ENCODE measurements at places on chromosomes 4 and X.

GRCh38 chrX:10326578-10326977 is 169.8 kb downstream of the CLCN4 start:
- H3K4me3 ChIP-seq: no peak overlapping the region
- no peaks in the 10 kb centered on the region for H3K36me3 ChIP-seq
- peaks cover 1% of the 10 kb centered on the region for H3K27me3 ChIP-seq

GRCh38 chr4:186025408-186025690 is 43.6 kb upstream of the TLR3 start:
- H3K4me1 ChIP-seq: peaks cover 8% of the 10 kb centered on the region
- DNase-seq: no peak
- no peaks in the 10 kb centered on the region for H3K36me3 ChIP-seq
- no peaks in the 10 kb centered on the region for H3K27me3 ChIP-seq

DNA sequence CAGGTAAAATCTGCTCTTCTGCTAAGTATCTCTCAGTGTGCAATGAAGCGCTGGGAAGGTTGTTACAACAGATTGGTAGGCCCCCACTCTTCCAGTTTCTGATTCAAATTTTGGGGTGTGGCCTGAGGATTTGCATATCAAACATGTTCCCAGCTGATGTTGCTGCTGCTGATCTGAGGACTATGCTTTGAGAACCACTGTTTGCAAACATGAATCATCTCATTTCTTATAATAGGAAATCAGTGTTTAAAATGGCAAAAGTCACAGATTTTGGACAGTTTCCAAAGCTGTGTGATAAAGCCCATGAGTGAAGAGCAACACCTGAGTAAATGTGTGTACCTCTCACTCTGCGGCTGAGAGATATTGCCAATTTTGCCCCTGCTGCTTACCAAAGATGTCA is 36.2 kb upstream of the NDNF start:
- no peaks in the 10 kb centered on the region for H3K4me1 ChIP-seq
- no peak for DNase-seq
- no peak overlapping the region for H3K27ac ChIP-seq
- no peaks in the 10 kb centered on the region for H3K36me3 ChIP-seq

DNA sequence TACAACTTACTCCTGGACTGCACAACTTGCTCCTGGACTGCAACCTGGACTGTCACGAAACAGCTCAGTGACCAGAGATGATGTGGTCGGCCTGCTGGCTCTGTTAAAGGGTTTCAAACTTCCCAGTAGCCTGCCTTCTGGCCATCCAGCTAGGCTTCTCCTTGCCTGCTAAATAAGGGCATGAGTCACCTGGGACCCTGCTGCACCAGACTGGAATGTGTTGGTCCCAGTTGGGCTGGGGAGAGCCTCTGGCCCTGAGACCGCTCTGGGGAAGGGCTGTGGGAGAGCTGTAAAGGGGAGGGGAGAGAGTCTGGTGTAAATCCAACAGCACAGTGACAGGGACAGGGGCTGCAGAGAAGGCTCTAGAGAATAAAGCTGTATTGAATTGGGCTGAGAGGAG is 165.8 kb downstream of the VSIG4 start:
- no peak overlapping the region for H3K4me3 ChIP-seq
- no peak overlapping the region for H3K27ac ChIP-seq
- H3K4me1 ChIP-seq: no peaks in the 10 kb centered on the region

DNA sequence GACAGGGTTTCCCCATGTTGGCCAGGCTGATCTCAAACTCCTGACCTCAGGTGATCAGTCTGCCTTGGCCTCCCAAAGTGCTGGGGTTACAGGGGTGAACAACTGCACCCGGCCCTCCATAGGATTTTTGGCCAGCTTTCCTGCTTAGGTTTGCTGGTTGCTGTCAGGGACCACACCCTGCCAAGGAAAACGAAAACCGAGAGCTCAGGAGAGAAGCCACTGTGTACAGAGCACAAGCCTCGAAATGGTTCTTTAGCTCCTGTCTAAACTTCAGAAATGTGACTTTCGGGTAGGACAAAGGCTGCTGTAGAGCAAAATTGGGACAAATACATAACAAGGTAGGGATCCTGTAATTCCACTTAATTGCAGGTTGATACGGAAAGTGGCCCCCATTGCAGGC is 146.3 kb upstream of the ATP6AP2 start:
- H3K36me3 ChIP-seq: no peaks in the 10 kb centered on the region
- H3K4me3 ChIP-seq: no peak overlapping the region
- H3K4me1 ChIP-seq: no peaks in the 10 kb centered on the region

- H3K4me3 ChIP-seq: no peak overlapping the region
- H3K36me3 ChIP-seq: peaks cover 68% of the 10 kb centered on the region
- peaks cover 33% of the 10 kb centered on the region for H3K27me3 ChIP-seq
- peak; percentile 53 for DNase-seq
- H3K4me1 ChIP-seq: no peaks in the 10 kb centered on the region
Observed at GRCh38 chrX:115650916-115651315, 89.9 kb downstream of the PLS3 start.

GRCh38 chrX:29699239-29699638 is 516.1 kb upstream of the MAGEB2 start:
- no peak overlapping the region for H3K27ac ChIP-seq
- no peaks in the 10 kb centered on the region for H3K36me3 ChIP-seq
- no peaks in the 10 kb centered on the region for H3K27me3 ChIP-seq
- no peak overlapping the region for H3K4me3 ChIP-seq
- peak; percentile 0 for DNase-seq

DNA sequence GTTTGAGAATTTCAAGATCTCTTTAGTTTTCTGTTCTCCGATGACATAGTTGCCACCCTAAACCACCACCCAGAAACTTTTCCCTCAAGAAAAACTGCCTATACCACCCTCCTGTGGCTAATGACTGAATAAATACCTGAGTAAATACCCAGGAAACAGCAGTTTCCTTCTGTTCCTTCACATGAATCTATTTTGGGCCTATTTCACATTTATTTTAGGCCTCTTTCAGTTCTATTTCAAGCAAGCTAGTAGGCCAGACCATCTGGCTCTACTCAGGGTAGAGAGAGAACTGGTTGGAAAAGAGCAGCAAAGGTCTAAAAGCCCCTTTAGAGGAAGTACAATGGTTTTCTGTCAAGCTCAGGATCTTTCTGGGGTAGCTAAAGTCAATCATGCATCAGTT is 23.4 kb downstream of the ARHGEF9 start:
- no peak for DNase-seq
- H3K27ac ChIP-seq: no peak overlapping the region
- no peaks in the 10 kb centered on the region for H3K27me3 ChIP-seq

- no peaks in the 10 kb centered on the region for H3K27me3 ChIP-seq
- no peak overlapping the region for H3K4me3 ChIP-seq
- peak overlapping the region; percentile 51 for H3K27ac ChIP-seq
- no peaks in the 10 kb centered on the region for H3K36me3 ChIP-seq
Observed at GRCh38 chrX:154797006-154797405, 8.3 kb downstream of the MPP1 start.

GRCh38 chr4:159401791-159402380 is 299.0 kb downstream of the RAPGEF2 start:
- peak; percentile 96 for DNase-seq
- peak overlapping the region; percentile 21 for H3K27ac ChIP-seq
- H3K27me3 ChIP-seq: no peaks in the 10 kb centered on the region
- peaks cover 9% of the 10 kb centered on the region for H3K4me1 ChIP-seq
- H3K4me3 ChIP-seq: no peak overlapping the region

DNA sequence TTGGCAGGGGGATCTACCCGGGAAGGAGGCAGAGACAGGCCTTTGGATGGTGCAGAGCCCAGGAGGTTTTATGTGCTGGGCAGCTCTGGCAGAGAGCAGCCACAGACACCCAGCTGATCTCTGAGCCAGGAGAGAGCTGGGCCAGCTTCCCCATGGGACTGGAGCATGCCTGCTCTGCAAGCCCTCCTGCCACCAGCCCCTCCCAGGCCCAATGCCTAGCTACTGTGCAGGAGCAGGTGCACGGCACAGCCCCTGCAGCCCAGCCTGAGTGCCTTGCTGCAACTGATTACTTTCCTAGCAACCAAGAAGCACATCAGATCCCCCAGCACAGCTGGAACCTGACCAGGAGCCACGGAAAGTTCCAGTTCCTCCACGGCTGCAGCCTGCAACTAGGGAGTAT is 57.8 kb upstream of the BEND2 start:
- no peaks in the 10 kb centered on the region for H3K27me3 ChIP-seq
- H3K4me3 ChIP-seq: no peak overlapping the region
- no peaks in the 10 kb centered on the region for H3K36me3 ChIP-seq

DNA sequence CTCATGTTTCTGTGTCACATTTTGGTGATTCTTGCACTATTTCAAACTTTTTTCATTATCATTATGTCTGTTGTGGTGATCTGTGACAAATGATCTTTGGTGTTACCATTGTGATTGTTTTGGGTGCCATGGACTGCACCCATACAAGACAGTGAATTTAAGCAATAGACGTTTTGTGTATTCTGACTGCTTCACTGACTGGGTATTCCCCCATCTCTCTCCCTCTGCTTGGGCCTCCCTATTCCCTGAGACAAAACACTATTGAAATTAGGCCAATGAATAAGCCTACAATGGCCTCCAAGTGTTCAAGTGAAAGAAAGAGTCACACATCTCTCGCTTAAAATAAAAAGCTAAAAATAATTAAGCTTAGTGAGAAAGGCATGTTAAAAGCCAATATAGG is 60.2 kb downstream of the BANK1 start:
- no peaks in the 10 kb centered on the region for H3K36me3 ChIP-seq
- DNase-seq: no peak
- no peak overlapping the region for H3K4me3 ChIP-seq
- no peaks in the 10 kb centered on the region for H3K27me3 ChIP-seq

DNA sequence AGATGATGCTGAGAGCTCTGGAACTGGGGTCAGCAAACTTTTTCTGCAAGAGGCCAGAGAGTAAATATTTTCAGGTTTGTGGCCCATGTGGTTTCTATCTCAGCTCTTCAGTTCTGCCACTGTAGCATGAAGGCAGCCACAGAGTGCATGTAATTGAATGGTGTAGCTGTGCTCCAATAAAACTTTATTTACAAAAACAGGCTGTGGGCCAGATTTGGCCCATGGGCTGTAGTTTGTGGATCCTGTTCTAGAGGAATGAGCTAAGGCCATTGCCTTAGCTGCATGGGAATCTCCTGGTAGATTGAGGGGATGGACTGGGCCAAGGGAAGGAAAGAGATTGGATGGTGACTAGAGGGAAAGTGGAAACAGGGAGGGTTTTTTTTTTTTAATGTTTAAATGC is 36.8 kb downstream of the CLCN4 start:
- no peak overlapping the region for H3K27ac ChIP-seq
- no peaks in the 10 kb centered on the region for H3K36me3 ChIP-seq
- H3K4me3 ChIP-seq: no peak overlapping the region
- no peak for DNase-seq

DNA sequence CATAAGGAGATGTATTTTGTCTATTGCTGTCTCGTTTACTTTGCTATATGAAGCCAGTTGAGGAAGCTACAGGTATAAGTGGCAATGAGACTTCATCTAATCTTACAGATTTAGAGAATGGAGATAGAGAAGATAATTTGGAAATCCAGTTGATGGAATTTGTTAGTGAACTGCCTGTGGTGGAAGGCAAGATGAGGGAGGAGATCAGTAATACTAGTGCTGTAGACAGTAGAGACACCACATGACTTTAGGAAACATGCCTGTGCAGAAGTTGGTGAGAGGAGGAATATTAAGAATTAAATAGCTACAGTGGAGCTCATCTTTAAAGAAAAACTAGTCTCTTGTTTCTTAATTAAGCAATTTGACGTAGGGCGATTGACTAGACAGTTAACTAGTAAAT is 51.3 kb downstream of the RBPJ start:
- H3K27ac ChIP-seq: no peak overlapping the region
- no peaks in the 10 kb centered on the region for H3K27me3 ChIP-seq
- DNase-seq: no peak
- no peak overlapping the region for H3K4me3 ChIP-seq

DNA sequence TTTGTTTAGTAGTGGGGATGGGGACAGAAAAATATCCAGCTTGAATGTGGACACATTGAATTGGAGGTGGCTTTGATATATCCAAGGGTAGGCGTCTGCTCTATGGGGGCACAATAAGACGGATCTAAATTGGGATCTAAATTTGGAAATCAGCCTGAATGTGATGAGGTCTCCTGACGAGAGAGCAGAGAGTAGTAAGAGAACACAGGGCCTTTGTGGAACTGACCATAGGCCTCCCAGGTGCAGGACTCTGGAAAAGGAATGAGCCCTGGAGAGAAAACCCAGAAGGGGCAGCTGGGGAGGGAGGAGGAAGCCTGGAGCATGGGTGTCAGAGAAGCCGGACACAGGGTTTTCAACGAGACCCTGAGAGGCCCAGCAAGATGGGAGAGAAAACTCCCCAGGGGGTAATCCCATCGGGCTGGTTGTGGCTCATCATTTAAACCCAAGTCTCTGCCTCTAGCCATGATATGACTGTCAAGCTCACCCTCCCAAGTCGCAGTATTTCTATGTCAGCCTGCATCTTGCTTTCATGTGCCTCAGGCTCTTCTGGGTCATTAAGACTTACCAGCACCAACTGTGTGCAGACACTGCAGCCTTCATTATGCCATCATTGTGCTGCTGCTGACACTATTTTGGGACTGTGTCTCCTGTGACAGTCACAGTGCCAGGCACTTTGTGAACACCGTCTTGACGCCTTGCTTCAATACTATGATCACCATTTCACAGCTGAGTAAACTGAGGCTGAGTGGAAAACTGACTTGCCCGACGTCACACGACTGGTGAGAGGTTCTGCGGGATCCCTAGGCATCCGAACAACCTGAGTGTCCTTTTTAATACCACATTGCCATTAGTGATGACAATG is 57.1 kb downstream of the ANAPC4 start:
- no peak for DNase-seq
- H3K4me3 ChIP-seq: no peak overlapping the region
- no peaks in the 10 kb centered on the region for H3K27me3 ChIP-seq
- H3K4me1 ChIP-seq: peaks cover 9% of the 10 kb centered on the region
- H3K27ac ChIP-seq: no peak overlapping the region

DNA sequence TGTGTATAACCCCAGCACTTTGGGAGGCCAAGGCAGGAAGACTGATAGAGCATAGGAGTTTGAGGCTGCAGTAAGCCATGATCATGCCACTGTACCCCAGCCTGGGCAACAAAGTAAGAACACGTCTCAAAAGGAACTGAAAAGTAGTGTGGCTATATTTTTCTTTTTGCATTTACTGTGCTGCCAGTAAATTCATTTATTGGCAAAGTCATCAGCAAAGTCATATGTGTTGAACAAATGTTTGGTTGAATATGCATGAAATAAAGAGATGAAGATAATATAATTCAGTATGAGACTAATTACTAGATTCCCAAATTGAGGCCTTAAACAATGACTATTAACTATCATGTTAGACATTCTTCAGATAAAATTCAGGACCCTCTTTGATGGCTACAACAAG is 829.1 kb downstream of the PCDH7 start:
- no peak for DNase-seq
- no peaks in the 10 kb centered on the region for H3K4me1 ChIP-seq
- H3K27ac ChIP-seq: no peak overlapping the region
- no peak overlapping the region for H3K4me3 ChIP-seq
- no peaks in the 10 kb centered on the region for H3K36me3 ChIP-seq

GRCh38 chrX:153454901-153455550 is 9.2 kb upstream of the TREX2 start:
- H3K27me3 ChIP-seq: peaks cover 15% of the 10 kb centered on the region
- H3K4me1 ChIP-seq: peaks cover 4% of the 10 kb centered on the region
- no peak overlapping the region for H3K27ac ChIP-seq

DNA sequence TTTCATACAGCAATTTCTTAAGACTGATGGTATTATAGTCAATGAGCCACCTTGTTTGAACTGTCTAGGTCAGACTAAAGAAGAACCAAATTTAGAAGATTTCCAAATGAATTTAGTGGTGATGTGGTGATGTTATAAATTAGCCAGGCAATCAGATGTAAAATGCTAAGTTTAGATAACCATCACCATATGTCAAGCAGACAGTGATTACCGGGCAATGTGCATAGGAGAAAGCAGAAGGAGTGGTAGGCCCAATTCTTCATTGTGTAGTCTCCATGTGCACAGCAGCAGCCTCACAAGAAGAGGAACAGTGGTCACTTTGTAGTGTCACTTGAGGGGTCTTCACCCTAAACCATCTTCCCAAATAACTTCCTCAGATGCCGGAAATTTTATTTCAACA is 198.8 kb downstream of the ANTXR2 start:
- no peak overlapping the region for H3K4me3 ChIP-seq
- no peak for DNase-seq
- H3K4me1 ChIP-seq: no peaks in the 10 kb centered on the region
- no peak overlapping the region for H3K27ac ChIP-seq

All from mesenchymal stem cell (in vitro differentiated cells and primary cell).